Thymus (tissue), 14 donors: ENCODE measurements at places on chromosomes 7 and 10. TPM values are rescaled to one million over a fixed set of nuclear protein-coding genes. Genes with fewer than 3 reads are reported as not detected.

Gene HSPA12A
- total RNA-seq = 1.7 TPM

Gene ANKRD61
- 0.05 TPM for total RNA-seq

Gene RBP3
- total RNA-seq = 0.05 TPM

Gene GBX1
- not detected for total RNA-seq

Gene ADIRF
- 23.8 TPM for total RNA-seq

Gene HOXA7
- total RNA-seq = 0.57 TPM

Gene CDC14C
- not detected for total RNA-seq

Gene TSPAN15
- total RNA-seq = 9.7 TPM

Gene PRF1
- 9.1 TPM for total RNA-seq

Gene NCF1
- total RNA-seq = 5.7 TPM

Gene CABCOCO1
- total RNA-seq = 0.14 TPM

Gene NPFFR1
- total RNA-seq = 0.05 TPM

Gene ARMC3
- 0.09 TPM for total RNA-seq

Gene GPR85
- 0.71 TPM for total RNA-seq

Gene UCN3
- 0.19 TPM for total RNA-seq

Gene ZRANB1
- 17.5 TPM for total RNA-seq

Gene EMX2
- total RNA-seq = 0.09 TPM

Gene HECW1
- 0.05 TPM for total RNA-seq

Gene GIMAP5
- total RNA-seq = 39.3 TPM

Gene GHRHR
- total RNA-seq = 0.42 TPM

Gene CLDN12
- total RNA-seq = 8.1 TPM
